ENCODE measurements at places on chromosomes 16 and 17. TPM values are rescaled to one million over a fixed set of nuclear protein-coding genes. Genes with fewer than 3 reads are reported as not detected.

IL17C gene
- not detected for total RNA-seq

TLCD3A gene
- total RNA-seq = 31.6 TPM

KRT39 gene
- total RNA-seq = not detected

CCDC154 gene
- not detected for total RNA-seq

CHD9NB gene
- 2.1 TPM for total RNA-seq

KDM6B gene
- total RNA-seq = 7.6 TPM

SMTNL2 gene
- total RNA-seq = not detected

PSME3 gene
- total RNA-seq = 107 TPM

SEZ6 gene
- not detected for total RNA-seq

CCL3 gene
- not detected for total RNA-seq

BTBD17 gene
- total RNA-seq = not detected

CHST4 gene
- total RNA-seq = not detected

MYO19 gene
- total RNA-seq = 20.9 TPM

KRT24 gene
- not detected for total RNA-seq

MC1R gene
- 5.8 TPM for total RNA-seq

ZNF205 gene
- total RNA-seq = 10.7 TPM

SP2 gene
- total RNA-seq = 2.1 TPM

KRTAP4-9 gene
- total RNA-seq = not detected

TBC1D3 gene
- total RNA-seq = 2.3 TPM

MT4 gene
- total RNA-seq = not detected

ARHGAP27 gene
- total RNA-seq = 2.0 TPM

SLC35G6 gene
- total RNA-seq = not detected

PTGES3L gene
- not detected for total RNA-seq

PRSS8 gene
- total RNA-seq = not detected

SULT1A2 gene
- 4.7 TPM for total RNA-seq

MTMR4 gene
- 17.9 TPM for total RNA-seq

ACSM2A gene
- not detected for total RNA-seq

CES5A gene
- not detected for total RNA-seq

MYH1 gene
- not detected for total RNA-seq

PAM16 gene
- total RNA-seq = 53.5 TPM

ATMIN gene
- 25.5 TPM for total RNA-seq

TNFRSF13B gene
- not detected for total RNA-seq

TMEM100 gene
- 4.9 TPM for total RNA-seq

VTN gene
- 8.1 TPM for total RNA-seq

ELAC2 gene
- 32.5 TPM for total RNA-seq

ZNF276 gene
- total RNA-seq = 8.7 TPM

DHRS7C gene
- total RNA-seq = not detected

TP53TG3 gene
- not detected for total RNA-seq

KRT36 gene
- not detected for total RNA-seq

SLX4 gene
- 3.4 TPM for total RNA-seq

NPW gene
- not detected for total RNA-seq

TBC1D3C gene
- total RNA-seq = 0.54 TPM

PYY gene
- not detected for total RNA-seq

EVPLL gene
- total RNA-seq = not detected

PPL gene
- 24.6 TPM for total RNA-seq

CTRB1 gene
- total RNA-seq = not detected

TMEM235 gene
- not detected for total RNA-seq

SDR42E2 gene
- total RNA-seq = under 0.01 TPM

CDK5RAP3 gene
- 58.3 TPM for total RNA-seq

Data from cardiac atrium fibroblast (primary cell).